Upper lobe of left lung (tissue), 6 donors: ENCODE measurements at places on chromosomes 4 and X.

- no peak for DNase-seq
These were observed 487.6 kb downstream of the GRXCR1 start for GRCh38 chr4:43380093-43380492.

DNA sequence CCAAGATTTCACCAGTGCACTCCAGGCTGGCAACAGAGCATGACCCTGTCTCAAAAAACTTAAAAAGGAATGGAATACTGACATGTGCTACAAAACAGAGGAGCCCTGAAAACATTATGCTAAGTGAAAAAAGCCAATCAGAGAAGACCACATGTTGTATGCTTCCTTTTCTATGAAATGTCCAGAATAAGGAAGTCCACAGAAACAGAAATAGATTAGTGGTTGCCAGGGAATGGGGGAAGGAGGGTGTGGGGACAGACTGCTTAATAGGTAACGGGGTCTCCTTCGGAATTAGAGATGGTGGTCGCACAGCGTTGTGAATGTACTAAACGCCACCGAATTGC is 30.1 kb upstream of the KIAA0232 start:
- no peak for DNase-seq

GRCh38 chrX:93580634-93581033 is 92.7 kb downstream of the NAP1L3 start:
- no peak for DNase-seq

DNA sequence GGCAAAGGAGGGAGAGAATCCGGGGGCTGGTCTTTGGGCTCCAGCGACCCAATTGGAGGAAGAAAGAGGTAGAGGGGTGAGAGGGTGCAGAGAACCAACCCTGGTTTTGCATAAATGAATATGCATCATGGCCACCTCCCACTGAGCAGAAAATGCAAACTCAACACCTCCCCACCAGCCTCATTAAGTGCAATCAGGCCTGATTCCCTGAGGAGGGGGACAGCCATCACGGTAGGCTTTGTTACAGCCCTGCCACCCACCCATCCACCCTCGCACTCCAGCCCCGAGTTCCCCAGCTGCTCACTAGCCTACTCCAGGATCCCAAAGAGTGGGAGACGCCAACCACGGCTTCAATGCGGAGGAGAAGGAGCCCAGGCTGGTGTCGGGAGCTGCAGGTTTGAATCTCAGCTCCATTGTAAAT is 48.3 kb upstream of the MAN2B2 start:
- DNase-seq = no peak

- no peak for DNase-seq
These were observed 115.7 kb upstream of the KLF3 start for GRCh38 chr4:38548256-38548655.

GRCh38 chr4:78543424-78544125 is 8.0 kb upstream of the ANXA3 start:
- DNase-seq = no peak

- peak; percentile 40 for DNase-seq
These were observed 88.5 kb upstream of the ADRA2C start for GRCh38 chr4:3677748-3678070.

DNA sequence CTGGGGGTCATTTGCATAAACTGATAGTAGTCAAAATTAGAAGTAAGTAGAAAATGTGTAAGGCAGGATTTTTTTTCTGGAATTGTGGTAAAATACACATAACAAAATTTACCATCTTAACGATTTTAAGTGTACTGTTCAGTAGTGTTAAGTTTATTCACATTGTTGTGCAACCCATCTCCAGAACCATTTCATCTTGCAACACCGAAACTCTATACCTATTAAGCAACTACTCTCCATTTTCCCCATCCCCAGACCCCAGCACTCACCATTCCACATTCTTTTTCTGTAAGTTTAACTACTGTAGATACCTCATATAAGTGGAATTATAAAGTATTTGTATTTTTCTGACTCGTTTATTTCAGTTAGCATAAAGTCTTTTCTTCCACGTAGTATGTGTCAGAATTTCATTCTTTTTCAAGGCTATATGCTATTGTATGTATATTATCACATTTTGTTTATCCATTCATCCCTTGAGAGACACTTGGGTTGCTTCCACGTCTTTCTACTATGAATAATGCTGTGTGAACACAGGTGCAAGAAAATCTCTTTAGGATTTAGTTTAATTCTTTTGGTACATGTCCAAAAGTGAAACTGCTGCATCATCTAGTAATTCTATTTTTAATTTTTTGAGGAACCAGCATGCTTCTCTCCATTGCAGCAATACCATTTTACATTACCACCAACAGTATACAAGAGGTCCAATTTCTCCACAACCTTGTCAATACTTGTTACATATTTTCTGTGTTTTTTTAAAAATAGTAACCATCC is 39.1 kb upstream of the NSUN7 start:
- DNase-seq = no peak

DNA sequence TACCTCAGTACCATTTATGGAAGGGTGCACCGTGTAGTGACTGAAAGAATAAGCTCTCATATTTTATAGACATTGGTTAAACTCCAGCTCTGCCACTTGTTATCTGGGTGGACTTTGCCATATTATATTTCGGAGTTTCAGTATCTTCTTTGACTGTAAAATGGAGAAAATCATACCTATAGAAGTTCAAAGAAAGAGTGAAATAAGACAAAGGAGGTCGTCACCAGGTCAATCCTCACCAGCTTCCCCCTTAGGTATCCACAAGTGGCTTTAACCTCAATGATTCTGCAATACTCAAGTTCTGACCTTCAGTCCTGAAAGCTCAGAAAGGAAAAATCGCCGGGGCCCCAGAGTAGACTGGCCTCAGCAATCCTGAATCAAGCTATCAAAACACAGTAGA is 64.3 kb downstream of the TMEM144 start:
- no peak for DNase-seq
